Astrocyte of the spinal cord (primary cell): ENCODE measurements at places on chromosomes 6 and 20.

DNA sequence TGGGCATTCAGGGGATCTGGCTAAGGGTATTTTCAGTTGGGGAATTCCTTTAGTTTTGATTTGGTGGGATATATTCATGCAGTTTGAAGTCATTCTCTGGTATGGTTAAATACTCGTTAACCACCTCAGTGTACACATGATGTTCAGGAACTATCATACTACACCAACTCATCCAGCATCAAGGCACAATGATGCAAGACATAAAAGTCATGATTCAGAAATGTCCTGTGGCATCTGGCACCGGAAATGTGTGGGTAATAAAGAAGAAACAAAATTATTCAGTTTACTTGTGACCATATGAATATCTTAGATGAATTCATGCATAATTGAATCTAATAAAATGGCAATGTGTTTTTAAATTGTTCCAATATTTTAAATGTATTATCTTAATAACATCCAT is 129.0 kb upstream of the BMP5 start:
- peak; percentile 15 for DNase-seq

GRCh38 chr6:134093007-134093573 is 40.7 kb upstream of the SLC2A12 start:
- no peak for DNase-seq

GRCh38 chr6:32867554-32868256 is 13.7 kb downstream of the PSMB9 start:
- no peak for DNase-seq

- no peak for DNase-seq
Observed at GRCh38 chr6:53928641-53929040, 133.8 kb downstream of the LRRC1 start.

GRCh38 chr20:58552366-58552934 is 37.3 kb upstream of the APCDD1L start:
- DNase-seq, result no peak

GRCh38 chr6:2877057-2877882 is 25.8 kb downstream of the SERPINB9 start:
- peak; percentile 45 for DNase-seq

DNA sequence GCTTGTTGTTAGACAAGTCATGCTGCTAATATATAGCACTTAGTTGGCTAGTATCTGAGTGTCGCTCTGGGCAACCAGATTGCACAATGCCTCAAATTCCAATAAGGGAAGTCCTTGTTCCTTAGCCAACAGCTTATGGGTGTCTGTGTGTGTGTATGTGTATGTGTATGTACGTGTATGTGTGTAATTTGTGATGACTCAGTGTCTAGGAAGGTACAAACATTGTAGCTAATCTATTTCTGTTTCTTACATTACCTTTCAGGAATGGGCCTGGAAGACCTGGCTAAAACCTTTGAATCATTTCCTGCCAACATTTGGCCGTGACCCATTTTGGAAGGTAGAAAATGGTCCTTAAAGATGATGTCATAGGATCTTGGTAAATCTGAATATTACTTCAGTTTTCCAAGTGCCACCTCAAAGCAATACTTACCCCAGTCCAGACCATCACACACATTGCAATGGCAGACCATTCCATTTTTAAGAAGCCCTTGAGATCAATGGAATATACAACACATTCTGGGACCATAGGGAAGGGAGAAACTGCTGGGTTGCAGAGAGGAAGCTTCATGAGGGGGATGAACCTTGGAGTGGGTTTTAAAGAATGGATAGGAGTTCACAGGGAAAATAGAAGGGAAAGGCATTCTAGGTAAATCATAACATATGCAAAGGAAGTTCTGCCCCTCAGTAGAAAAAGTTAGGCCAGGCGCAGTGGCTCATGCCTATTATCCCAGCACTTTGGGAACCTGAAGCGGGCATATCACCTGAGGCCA is 25.1 kb downstream of the NEDD9 start:
- DNase-seq, result peak; percentile 99

- DNase-seq, result no peak
Observed at GRCh38 chr6:35036059-35036827, 104.9 kb downstream of the TCP11 start.

- peak; percentile 13 for DNase-seq
Observed at GRCh38 chr6:120735641-120736040, 598.6 kb downstream of the TBC1D32 start.

DNA sequence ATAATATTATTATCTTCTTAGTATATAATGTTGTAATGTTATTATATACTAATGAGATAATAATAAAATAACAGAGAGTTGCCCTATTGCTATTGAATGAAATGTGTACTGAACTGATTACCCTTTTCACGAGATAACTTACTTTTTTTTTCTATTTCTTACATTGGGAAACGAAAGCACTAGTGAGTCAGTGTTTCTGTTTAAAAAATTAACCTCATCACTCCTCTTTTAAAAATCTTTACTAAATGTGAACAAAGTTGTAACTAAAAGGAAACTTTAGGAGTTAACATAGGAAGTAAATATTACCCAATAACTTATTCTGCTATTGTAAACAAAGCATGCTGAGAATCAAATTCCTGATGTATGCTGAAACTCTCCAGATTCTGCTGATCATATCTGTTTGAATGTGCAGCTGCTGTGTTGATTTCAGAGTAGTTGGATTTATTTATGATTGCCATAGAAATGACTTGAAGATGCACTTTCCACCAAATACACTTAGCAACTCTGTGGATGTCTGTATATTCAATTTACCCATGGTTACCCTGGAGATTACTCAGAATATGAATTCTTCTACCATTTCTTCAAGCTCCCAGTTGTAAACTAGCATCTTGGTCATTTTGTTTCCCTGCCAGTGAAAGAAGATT is 523.4 kb downstream of the TENT5A start:
- DNase-seq, result peak; percentile 77

- no peak for DNase-seq
Observed at GRCh38 chr6:115016593-115016992, 673.8 kb upstream of the HS3ST5 start.

GRCh38 chr6:104943781-104944180 is 13.1 kb upstream of the LIN28B start:
- DNase-seq, result peak; percentile 26

DNA sequence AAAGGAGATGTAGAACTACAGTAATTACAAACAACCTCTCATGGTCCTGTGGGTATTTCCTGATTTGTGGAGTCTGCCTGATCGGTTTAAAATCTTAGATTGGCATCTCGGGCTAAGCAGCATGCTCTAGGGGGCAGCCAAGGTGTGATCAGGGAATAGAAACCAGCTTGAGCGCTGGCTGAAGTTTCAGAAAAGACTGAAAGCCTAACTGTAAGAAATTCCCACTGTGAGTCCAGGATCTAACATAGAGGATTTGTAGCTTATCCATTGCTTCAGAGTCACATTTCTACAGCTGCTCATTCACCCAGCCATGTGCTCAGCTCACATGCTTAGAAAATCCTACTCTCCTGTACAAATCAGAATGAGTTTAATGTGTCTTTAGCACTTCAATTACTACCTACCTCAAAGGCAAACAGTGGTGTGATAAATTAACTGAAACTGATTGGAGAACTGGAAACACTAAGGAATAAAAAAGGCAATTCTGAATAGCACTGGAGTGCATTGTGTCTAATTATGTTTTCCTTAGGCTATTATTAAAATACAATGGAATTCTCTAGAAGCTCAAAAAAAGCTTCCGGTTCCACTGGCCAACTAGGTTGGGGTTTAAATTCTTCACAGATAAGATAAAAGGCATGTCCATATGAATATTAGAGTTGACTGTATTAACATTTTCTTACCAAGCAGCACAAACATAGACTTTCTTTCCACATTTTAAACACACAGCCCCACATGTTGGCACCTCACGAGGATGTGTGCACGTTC is 73.8 kb upstream of the MPC1 start:
- DNase-seq, result peak; percentile 39

- DNase-seq, result peak; percentile 5
Observed at GRCh38 chr6:48472091-48472490, 361.1 kb upstream of the PTCHD4 start.

DNA sequence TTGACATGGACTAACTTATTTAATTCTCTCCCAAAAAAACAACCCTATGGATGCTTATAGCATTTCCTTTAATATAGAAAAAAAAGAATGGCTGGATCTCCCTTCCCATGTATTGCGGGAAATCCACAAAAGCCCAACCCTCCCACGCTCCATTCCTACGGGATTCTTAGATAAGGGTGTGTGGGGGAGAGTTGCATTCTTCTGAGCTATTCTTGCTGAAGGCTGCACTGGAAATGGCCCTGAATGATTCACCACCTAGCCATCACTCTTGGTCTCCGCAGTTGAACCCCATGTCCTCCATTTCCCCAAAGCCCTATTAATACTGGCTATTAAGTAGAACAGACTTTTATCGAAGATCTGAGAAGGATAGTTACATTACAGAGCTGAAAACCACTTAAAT is 41.9 kb upstream of the ADGRF5 start:
- peak; percentile 30 for DNase-seq

DNA sequence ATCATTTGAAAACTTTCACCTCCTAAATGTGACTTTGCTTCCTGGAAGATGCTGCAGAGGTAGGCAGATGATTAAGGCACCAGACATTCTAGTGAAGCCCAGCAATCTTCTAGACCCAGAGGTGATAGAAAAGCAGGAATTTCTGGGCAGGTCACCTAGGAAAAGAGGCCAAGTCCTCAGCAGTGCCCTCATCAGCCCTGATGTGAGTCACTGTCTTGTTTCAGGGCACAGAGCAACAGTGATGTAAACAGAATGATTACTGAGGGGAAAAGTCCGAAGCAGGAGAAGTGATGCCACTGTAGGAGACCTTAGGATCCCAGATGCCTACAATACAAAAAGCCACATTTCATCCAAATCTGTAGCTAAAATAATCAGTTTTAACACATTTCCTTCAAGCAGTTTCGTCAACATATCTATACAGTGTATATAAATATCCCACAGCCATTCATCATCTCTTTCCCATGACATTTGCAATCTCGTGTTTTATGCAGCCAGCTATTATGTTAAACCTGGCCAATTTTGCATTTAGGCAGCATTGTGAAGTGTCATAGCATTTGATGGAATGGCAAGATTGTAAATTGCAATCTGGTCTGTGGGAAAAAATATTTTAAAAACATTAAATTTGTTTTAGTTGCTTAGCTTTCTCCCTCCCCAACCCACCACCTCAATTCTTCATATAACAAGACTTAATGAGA is 401.2 kb upstream of the RNF217 start:
- DNase-seq, result no peak

DNA sequence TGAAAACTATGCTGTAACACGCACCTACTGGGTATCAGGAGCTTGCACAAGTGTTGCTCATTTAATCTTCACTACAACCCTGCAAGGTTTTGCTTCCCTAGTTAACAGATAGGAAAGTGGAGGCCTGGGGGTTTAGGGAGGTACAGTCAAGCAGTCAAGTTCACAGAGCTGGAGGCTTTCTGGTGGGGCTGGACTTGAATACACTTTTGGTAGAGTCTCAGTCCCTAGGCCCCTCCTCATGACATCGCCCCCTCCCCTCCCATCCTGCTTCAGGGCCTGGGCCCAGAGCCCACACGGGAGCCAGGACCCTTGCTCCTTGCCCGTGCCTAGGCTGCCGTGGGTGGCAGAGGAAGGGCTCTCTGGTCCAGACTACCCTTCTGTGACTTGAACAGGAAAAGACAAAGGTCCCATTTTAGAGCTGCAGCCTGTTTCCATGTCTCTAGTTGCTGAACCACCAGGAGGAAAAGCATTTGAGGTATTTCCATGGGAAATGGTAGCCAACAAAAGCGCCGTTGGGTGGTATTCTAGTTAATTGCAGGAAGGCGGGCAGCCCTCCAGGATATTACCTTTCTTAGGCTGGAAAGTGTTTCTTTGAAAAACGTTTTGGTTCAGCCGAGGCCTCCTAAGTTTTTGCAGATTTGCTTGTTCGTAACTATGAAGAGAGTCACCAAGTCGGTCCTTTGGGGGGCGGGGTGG is 84.9 kb downstream of the CDC5L start:
- DNase-seq, result no peak
